IMR-90 (cell line): ENCODE measurements at places on chromosomes 11 and 22.

DNA sequence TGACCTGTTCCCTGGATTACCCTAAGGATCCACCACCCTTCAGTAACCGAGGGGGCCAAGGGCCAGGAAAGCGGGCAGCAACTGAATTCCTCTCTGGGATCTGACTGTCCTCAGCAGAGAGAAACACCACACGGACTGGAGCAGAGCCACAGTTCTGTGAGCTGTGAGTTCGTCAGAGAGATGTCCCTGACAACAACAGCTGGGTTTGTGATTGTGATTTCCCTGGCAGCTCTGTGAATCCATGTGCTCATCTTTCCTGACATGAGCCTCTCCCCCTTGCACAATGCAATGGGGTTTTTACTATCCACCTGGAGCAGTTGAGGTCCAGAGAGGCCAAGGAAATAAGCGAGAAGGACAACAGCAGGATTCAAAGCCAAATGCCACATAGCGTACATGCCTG is 69.4 kb upstream of the AMPD3 start:
- no peaks in the 10 kb centered on the region for H3K36me3 ChIP-seq
- no peaks in the 10 kb centered on the region for H3K27me3 ChIP-seq
- DNase-seq: peak; percentile 49
- no peak overlapping the region for H3K4me3 ChIP-seq

GRCh38 chr11:33737362-33737821 is 1.2 kb upstream of the CD59 start:
- no peak overlapping the region for H3K4me3 ChIP-seq
- H3K27ac ChIP-seq: peak overlapping the region; percentile 84
- DNase-seq: no peak
- H3K36me3 ChIP-seq: peaks cover 10% of the 10 kb centered on the region

- peaks cover 28% of the 10 kb centered on the region for H3K4me1 ChIP-seq
- peak overlapping the region; percentile 77 for H3K27ac ChIP-seq
- H3K27me3 ChIP-seq: no peaks in the 10 kb centered on the region
- DNase-seq: peak; percentile 79
- H3K4me3 ChIP-seq: no peak overlapping the region
These were observed 40.1 kb upstream of the TIMP3 start for GRCh38 chr22:32761251-32761903.

DNA sequence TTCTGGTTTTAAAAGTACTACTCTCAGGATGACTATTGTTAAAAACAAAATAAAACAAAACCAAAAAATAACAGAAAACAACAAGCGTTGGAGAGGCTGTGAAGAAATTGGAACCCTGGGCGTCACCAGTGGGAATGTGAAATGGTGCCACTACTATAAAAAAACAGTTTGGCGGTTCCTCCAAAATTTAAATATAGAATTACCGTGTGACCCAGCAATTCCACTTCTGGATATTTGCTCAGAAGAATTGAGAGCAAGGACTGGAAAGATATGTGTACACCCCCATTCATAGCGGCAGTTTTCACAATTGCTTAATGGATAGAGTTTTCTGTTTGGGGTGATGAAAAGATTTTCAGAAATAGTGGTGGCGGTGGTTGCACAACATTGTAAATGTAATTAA is 8.6 kb downstream of the APOA4 start:
- H3K4me1 ChIP-seq: peaks cover 3% of the 10 kb centered on the region; the same call in 1 of the 2 replicates
- H3K36me3 ChIP-seq: no peaks in the 10 kb centered on the region
- no peak overlapping the region for H3K4me3 ChIP-seq
- H3K27ac ChIP-seq: no peak overlapping the region
- DNase-seq: no peak

DNA sequence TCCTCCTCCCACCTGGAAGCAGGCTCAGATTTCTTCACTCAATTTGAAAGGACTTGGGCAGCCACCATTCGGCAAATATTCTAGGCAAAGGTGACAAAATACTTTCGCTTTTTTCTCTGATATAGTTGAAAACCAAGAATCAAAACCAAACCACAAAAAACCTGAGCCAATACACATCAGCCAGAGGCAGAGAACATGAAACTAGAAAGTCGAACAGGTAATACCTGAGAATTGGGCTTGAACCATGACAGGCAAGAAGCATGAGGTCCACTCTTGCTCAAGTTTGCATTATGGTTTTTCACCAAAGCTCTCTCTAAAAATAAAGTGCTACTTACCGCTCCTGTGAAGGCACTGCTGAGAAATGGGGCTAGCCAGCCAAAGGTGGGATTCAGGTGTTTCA is 26.2 kb upstream of the LDLRAD3 start:
- no peak for DNase-seq
- H3K4me1 ChIP-seq: no peaks in the 10 kb centered on the region
- peaks cover 17% of the 10 kb centered on the region for H3K27me3 ChIP-seq
- H3K4me3 ChIP-seq: no peak overlapping the region
- no peak overlapping the region for H3K27ac ChIP-seq
- no peaks in the 10 kb centered on the region for H3K36me3 ChIP-seq

DNA sequence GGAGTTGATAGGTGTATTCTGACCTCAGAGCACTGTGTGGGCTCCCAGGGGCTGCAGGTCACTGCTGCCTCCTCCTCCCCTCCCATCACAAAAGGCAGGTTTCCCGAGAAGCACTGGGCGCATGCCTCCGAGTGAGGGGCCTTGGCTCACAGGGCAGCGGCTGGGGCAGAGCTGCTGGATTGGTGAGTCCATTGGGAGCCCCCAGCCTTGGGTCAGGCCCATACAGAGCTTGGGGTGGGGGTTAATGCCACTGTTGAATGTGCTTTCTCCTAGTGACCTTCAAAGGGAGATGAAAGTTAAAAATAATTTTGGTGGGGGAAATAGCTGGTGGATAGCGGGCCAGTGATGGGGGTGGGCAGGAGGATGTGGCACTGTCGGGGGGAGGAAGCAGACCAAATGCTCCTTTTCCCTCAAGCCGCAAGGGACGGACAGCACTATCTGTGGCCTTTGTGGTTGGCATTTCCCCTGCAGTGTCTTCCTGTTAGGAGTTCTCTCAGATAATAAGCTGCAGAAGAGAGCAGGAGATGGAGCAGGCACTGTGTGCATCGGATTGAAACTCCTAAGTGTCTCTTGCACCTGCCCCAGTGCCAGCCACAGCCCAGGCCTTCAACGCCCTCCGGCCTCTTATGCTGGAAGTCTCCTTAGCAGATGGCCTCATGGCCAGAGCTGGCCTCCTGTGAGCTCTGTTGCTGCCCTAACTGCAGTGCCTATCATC is 3.2 kb downstream of the TUBA8 start:
- H3K27me3 ChIP-seq: peaks cover 10% of the 10 kb centered on the region; the same call in 1 of the 2 replicates
- no peak overlapping the region for H3K4me3 ChIP-seq
- peaks cover 3% of the 10 kb centered on the region; the same call in 1 of the 2 replicates for H3K4me1 ChIP-seq
- DNase-seq: no peak
- H3K27ac ChIP-seq: no peak overlapping the region

DNA sequence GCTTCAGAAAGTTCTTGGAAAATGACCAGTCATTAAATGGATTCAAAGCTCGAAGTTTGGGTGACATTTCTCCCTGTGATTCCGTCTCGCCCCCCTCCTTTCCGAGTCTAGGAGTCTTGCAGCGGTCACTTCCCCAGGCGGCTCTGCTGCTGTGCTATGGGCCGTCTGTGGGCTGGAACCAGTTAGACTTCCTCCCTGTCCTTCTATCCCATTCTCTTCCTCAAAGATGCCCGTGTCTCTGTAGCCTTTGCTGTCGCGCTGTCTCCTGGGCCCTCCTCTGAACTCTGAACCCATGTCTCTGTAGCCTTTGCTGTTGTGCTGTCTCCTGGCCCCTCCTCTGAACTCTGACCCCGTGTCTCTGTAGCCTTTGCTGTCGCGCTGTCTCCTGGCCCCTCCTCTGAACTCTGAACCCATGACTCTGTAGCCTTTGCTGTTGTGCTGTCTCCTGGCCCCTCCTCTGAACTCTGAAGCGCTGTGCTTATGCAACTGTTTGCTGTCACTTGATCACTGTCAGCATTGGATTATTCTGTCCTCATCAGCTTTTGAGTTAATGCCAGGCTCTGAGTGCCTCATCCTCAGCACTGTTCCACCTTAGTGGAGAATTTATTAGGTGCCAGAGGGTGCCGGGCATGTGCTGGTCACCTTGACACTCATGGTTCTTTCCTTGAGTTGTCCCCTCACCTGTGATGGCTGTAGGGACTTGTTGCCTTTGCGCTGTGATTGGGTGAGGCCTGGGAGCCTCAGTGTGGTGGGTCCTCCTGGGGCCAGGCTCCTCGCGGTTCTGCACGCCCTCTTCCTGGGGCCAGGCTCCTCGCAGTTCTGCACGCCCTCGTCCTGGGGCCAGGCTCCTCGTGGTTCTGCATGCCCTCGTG is 173.3 kb downstream of the TBC1D22A start:
- peaks cover 23% of the 10 kb centered on the region for H3K4me1 ChIP-seq
- H3K27ac ChIP-seq: no peak overlapping the region
- no peaks in the 10 kb centered on the region for H3K27me3 ChIP-seq

DNA sequence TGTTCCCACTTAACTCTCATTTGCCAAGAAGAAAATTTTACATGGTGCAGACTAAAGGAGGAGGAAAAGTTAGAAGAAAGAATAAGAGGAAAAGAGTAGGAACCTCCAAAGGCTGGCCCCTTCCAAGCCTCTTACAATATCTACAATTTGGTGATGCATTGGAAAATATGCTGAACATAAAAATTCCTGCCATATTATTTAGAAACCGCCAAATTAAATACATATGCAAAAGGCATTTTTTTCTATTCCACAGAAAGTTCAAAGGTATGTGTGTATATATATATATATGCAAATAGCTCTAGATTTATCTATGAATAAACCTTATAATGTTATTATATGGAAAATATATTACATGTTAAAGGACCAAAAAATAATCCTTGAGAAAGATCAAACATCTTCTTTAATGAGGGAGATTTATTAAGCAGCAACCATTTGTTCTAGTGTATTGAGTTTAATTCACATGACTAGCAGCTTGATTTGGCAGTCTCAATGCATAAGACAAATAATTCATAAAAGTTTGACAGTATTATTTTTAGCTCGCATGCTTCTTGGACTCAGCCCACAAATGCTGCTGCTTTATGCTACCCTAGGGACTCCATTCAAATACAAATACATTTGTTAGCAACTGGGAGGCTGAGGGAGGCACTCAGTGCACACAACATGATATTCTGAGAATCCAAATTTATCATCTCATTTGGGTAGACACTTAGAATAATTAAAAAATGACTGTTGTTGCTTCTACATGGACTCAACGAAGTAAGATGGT is 184.9 kb downstream of the SBF2 start:
- no peaks in the 10 kb centered on the region for H3K27me3 ChIP-seq
- H3K27ac ChIP-seq: no peak overlapping the region
- H3K4me1 ChIP-seq: peaks cover 6% of the 10 kb centered on the region; the same call in 1 of the 2 replicates
- no peak overlapping the region for H3K4me3 ChIP-seq
- H3K36me3 ChIP-seq: no peaks in the 10 kb centered on the region

DNA sequence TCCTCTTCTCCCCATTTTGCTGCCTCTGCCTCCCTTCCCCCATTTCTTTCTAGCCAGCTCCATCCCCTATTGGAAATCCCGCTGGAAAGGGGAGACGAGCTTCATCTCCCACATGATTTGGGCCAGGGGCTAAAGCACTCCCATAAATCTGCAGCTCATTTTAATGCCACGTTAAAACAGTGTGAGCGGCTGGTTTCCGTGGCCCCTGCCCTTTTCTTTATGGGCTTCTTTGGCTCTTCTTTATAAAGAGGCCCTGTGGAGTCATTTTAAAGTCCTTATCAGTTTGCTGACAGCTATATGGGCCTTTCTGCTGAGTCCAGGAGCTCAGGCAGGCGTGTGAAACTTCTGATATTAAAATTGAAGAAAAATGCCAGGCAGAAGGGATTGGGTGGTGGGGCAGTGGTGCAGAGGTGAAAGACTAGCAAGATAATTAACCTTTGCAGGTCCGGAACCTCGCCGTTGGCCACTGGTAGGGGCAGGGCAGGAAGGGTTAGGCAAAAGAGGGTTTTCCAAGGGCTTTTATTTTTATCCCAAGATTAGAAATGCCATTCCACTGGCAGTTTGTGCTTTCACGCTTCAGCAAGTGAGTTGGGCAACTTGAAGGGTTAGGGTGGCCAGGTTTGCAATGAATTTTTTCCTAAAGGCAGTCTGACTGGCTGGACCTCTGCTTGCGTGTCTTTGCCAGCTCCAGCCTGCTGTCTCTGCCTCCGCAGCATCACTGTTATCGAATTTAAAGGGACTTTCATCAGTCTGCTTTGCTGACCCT is 44.3 kb downstream of the EXT2 start:
- no peak for DNase-seq
- H3K4me3 ChIP-seq: no peak overlapping the region
- peaks cover 4% of the 10 kb centered on the region; the same call in 1 of the 2 replicates for H3K4me1 ChIP-seq
- no peaks in the 10 kb centered on the region for H3K27me3 ChIP-seq
- peaks cover 4% of the 10 kb centered on the region; the same call in 1 of the 2 replicates for H3K36me3 ChIP-seq
- no peak overlapping the region for H3K27ac ChIP-seq

DNA sequence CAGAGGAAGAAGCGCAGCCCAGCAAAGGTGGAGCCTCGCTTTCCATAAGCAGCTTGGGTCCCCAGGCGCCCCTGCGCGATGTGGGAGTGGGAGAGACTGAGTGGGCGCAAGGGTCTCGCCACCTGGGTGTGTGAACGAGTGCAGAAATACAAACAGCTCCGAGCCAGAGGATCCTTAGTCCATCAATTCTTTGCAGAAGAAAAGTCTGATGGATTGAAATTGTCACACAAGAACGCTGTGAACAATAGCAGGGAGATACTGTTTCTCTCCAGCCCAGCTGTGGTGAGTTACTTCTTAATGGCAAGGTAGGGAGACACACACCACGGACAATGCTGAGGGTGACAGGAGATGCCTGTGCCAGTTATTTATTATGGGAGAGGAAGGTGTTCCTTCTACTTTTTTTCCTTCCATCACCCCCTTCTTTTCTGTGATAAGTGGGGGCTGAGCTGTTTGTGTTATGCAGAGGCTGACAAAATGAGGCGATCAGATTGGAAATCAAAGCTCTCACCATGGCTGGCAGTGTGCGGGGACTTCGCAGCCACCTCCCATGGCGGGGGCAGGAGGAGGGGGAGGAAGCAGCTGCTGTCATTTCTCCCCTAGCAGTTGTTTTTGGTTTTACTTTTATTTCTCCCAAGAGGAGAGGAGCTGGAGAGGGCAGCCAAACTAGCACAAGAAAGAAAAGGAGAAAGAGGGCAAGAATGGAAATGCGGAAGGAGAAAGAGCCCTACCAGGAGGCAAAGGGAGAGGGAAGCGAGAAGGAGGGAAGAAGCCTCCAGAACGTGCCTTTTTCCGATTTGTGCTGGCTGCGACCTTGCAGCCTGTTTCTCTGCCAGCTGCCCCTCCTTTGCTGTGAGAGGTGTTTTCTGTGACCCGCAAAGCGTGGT is 755.8 kb downstream of the NTM start:
- H3K4me1 ChIP-seq: peaks cover 11% of the 10 kb centered on the region
- H3K4me3 ChIP-seq: peak overlapping the region; percentile 9; the same call in 1 of the 2 replicates
- peak; percentile 26 for DNase-seq
- peak overlapping the region; percentile 86 for H3K27ac ChIP-seq
